ENCODE measurements at places on chromosomes 6 and 20.

- DNase-seq: no peak
Measured at GRCh38 chr6:168678077-168678476, 237.1 kb downstream of the SMOC2 start.

GRCh38 chr6:166282394-166283032 is 25.7 kb downstream of the PRR18 start:
- DNase-seq: no peak

GRCh38 chr6:36201612-36202011 is 5.1 kb downstream of the BRPF3 start:
- DNase-seq: no peak

GRCh38 chr6:87697581-87698546 is 4.2 kb downstream of the AKIRIN2 start:
- no peak for DNase-seq

- DNase-seq: no peak
Measured at GRCh38 chr20:23132930-23133559, 46.9 kb upstream of the CD93 start.

DNA sequence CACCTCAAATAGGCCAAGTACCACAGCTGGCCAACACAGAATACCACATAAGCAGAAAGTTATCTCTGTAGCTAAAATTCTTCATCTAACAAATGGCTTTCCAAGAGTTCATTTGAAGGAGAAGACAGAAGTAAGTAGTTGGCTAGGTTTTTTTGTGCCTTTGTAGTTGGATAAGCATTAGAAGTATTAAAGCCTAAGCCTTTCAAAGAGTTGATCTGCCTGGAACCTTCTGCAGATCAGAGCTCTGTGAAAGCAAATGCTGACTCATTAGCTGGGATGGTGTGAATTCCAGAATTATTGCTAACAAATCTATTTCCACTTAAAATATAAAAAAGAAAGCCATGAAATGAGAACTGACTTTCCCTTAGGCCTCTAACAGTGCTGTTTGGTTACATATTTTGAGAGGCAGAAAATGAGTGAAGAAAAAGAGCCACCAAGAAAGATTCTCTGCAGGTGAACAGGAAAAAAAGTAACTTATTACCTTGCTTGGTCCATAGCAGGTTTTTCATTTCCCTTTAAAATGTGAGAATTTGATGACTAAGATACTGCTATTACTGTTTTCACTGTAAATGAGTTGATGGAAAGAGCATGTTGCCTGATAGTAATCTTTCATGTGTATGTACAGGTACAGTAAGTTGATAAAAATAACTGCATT is 763.2 kb upstream of the FLRT3 start:
- DNase-seq: no peak

- DNase-seq: no peak
Measured at GRCh38 chr6:31239854-31240253, 32.0 kb downstream of the HLA-C start.
